ENCODE measurements at places on chromosomes 2 and 18.

DNA sequence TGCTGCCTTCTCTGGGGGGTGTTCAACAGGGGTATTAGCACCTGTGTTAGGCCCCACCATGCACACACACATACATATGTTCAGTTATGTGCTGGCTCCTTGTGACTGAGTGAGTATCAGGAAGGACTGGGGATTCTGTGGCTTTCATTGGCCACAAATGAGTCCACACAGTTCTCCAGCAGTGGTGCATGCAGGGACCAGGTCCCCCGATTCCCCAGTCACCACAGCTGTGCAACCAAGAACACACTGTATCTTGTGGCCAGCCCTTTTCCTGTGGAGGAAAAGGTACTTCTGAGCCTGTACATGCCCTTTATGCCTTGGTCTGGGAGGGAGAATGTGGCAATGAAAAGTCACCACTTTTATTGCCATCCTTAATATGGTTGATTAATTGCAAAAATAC lies 74.9 kb upstream of the KLF7 start:
- peak; percentile 49 for DNase-seq

DNA sequence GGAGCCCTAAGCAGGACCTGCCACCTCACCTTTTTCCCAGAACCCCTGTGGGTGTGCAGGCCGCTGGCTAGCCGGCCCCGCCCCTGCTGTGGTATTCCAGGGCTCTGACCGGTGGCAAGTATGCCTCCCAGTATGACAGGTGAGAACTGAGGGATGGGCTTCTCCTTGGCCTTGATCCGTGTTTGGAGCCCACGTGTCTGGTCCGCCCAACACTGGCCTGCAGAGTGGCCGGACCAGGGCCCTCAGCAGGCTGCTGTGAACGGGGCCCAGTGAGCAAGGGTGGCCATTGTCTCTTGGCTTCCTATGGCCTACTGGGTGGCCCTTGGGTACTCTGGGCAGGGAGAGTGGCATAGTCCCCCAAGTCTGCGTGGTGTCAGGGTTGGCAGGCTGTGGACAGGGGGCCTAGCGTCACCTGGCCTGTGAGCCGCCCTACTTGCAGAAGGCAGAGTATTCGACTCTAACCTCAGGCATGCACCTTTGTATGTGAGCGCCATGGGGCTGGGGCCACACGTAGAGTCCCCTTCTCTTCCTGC lies 1.8 kb downstream of the RNPEPL1 start:
- no peak for DNase-seq

- DNase-seq: no peak
Measured at GRCh38 chr2:142142595-142142994, 11.8 kb upstream of the LRP1B start.

DNA sequence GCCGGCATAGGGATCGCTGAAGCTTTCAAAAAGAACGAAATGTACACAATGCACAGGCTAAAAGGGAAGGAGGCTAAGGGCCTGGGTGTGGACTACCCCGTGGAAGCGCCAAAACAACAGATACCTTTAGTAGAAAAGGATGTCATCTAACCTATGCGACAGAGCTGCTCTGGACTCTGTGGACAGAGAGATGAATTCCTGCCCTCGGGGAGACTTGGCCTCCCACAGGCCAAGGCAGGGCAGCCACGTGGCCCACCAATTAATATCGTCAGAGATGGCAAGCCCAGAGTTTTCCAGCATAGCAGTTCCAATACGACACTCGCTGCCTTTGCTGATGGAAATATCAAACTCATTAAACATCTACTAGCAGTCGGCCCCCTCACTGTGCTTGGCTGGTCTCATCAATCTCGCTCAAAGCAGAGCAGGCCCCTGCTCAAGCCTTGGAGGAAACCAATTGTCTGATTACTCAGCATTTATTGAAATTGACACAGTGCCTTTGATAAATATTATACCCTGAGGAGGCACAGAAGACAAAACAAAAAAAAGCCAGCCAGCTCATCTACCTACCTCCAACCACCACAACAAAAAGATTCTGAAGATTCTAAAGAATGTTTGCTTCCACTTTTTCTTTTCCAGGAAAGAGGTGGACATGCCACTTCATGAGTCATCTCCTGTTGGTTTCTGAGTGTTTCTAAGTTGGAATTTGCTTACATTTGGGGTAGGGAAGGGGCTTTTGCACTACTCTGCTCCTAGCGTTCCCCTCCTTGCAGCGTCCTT lies 79.0 kb upstream of the ACAA2 start:
- DNase-seq: no peak

GRCh38 chr2:219613461-219614070 lies 13.9 kb upstream of the SLC4A3 start:
- no peak for DNase-seq

Measured in stimulated activated CD4-positive, alpha-beta T cell treated with anti-CD3 and anti-CD28 coated beads, Interleukin-1b, Interleukin-23, amount 100 ng/mL, for 48 hours (primary cell).